ENCODE measurements at places on chromosomes 4 and X.

- no peak for DNase-seq
Observed at GRCh38 chr4:139904406-139904805, 238.8 kb downstream of the MGST2 start.

DNA sequence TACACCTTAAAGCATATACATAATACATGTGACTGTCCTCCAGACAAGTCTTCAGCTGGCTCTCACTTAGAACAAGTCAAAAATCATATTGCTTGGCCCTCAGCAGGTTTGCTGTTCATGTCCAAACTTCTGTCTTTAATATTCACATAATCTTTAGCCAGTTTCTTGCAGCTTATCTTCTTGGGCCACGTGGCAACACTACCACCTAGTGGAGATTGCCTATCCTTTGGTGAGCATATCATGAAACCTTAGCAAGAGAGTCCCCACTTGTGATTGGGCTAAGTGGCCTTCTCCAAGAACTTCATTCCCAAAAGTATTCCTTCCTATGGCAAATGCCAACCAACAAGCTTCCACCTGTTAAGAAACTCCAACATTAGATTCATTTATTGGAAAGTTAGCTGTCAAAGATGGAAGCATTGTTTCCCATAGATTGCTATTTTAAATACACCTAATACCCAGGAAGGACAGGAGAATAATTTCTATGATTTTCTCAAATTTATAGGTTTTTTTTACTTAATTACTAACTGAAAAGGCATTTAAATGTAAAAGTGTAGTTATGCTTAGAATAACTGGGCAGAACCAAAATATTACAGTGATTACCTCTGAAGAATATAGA, 231.9 kb upstream of the INTU start:
- DNase-seq: no peak

DNA sequence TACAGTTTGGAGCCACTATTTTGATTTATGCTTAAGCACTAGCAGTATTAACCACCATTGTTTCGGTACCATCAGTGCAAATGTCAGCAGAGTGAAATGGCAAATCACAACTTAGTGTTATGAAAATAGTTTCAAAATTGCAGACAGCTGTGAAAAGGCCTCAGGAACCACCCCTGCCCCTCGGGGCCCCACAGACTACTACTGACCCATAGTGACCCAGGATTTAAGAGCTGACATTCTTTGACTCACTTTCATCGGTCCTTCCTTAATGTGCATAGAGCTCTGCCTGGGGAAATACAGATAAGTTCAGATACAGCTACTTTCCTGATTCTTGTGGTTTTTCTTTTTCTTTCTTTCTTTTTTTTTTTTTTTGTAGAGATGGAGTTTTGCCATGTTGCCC, 3.3 kb upstream of the BBS7 start:
- no peak for DNase-seq

DNA sequence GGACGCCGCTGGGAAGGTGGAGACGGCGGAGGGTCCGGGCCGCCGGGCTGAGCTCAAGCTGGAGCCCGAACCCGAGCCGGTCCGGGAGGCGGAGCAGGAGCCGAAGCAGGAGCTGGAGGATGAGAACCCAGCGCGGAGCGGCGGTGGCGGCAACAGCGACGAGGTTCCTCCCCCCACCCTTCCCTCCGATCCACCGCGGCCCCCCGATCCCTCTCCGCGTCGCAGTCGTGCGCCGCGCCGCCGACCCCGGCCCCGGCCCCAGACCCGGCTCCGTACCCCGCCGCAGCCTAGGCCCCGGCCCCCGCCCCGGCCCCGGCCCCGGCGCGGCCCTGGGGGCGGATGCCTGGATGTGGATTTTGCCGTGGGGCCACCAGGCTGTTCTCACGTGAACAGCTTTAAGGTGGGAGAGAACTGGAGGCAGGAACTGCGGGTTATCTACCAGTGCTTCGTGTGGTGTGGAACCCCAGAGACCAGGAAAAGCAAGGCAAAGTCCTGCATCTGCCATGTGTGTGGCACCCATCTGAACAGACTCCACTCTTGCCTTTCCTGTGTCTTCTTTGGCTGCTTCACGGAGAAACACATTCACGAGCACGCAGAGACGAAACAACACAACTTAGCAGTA, 483 bp downstream of the USP27X start:
- no peak for DNase-seq

DNA sequence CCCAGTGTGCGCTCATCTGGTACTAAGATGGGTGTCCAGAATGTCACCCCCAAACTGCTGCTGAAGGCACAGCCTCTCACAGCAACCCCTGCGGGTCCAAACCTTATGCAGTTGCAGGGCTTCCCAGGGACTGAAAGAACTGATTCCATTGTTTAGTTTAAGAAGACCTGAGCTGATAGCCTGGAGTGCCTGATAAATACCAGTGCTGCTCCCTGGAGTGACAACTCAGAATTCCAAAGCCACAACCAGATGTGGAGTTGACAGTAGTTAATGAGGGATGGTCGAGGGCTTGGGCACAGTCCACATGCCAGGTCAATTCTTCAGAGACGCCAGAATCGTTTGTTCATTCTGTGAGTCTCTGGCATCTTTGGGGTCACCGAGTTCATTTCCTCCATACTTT, 71.2 kb downstream of the LNX1 start:
- no peak for DNase-seq

GRCh38 chrX:132732236-132732635, 226.2 kb downstream of the HS6ST2 start:
- DNase-seq: no peak

DNA sequence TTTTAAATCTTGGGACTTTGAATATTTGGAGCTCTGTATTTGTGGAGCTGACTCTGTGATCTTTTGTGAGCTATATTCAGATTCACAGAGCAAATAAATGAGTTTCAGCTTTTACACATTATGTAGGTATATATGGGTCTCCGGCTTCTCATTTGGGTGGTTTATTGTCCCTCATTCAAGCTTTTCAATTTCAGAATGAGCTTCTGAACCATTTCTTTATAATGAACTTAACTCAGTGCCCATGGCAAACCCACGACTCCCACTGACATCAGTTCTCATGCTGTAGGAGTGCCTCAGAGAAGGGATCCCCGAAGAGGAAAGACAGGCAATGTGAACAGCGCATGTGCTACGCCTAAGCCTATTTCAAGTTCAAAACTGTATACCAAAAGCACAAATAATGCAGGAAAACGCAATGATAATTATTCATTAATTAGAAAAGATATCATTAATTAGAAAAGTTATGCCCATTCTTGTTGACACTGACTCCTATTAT, 156.6 kb downstream of the DCTD start:
- DNase-seq: no peak

- DNase-seq: no peak
Observed at GRCh38 chrX:9923357-9923756, 43.8 kb upstream of the CLDN34 start.

- DNase-seq: no peak
Observed at GRCh38 chr4:24686866-24687692, 102.7 kb upstream of the DHX15 start.

DNA sequence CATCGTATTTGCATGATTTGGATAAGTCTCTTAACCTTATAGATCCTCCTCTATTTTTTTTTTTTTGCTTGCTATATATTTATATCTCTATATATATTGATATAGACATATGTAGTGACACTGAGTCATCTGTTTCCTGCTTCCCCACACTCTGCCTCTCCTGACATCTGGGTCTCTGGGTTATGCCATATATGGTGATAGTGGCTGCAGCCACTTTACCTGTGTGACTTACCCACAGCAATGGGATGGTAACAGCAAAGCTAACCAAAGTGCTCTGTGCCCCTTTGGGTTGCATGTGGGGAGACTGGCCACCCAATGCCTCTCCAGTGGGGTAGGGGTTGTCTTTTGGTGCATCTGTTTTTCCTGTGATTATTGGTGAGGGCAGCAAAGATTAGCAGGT, 14.5 kb downstream of the CMC4 start:
- DNase-seq: no peak

DNA sequence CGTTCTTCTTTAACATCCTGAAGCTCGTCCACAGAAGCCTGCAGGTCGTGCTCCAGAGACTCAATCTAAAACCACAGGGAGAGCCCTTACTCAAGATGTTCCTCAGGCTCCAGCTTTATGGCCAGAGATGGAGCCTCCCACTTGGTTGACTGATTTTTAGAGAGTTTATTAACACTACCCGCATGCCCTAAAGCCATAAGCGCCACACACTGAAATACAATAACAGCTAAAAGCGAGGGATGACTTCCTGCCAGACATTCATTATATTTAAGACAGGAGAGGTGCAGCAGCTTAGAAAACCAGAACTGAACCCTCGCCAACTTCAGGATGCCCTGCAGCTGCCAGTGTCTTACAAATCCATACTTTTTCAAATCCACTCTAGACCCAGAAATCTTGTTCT, 42.0 kb downstream of the SOD3 start:
- no peak for DNase-seq

DNA sequence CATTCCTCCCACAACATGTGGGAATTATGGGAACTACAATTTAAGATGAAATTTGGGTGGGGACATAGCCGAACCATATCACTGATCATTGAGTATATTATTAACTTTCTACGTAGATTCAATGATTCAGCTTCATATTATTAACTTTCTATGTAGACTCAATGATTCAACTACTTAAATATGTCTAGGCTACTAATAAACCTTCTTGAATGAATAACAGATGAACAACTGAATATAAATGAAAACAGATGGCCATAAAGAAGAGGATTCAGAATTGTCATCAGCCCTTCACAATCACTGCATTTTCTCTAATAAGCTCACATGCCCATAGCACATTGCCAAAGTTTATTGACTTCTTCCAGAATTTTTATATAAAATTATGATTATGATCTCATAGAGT, 57.0 kb downstream of the CEP44 start:
- no peak for DNase-seq

GRCh38 chrX:70219938-70220764, 14.3 kb upstream of the AWAT1 start:
- no peak for DNase-seq

GRCh38 chr4:42280327-42281095, 116.8 kb upstream of the SHISA3 start:
- no peak for DNase-seq

GRCh38 chr4:44186850-44187246, 261.8 kb downstream of the KCTD8 start:
- no peak for DNase-seq

DNA sequence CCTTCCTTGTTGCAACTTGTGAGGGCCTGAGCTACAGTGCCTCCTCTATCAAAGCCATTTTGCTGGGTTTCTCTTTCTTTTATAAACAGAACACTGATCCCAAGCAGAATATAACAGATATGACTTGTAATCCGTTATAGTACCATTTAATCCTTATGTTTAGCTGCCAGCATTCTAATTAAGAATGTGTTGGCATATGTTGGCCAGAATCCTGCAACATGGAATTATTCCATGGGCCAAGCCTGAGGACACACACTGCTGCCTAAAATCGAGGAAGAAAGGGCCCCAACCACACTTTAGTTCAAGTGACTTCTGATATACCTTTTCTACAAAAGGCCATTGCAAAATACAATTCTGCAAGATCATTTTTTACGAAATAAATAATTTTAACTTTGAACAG, 28.0 kb downstream of the PALLD start:
- DNase-seq: no peak

DNA sequence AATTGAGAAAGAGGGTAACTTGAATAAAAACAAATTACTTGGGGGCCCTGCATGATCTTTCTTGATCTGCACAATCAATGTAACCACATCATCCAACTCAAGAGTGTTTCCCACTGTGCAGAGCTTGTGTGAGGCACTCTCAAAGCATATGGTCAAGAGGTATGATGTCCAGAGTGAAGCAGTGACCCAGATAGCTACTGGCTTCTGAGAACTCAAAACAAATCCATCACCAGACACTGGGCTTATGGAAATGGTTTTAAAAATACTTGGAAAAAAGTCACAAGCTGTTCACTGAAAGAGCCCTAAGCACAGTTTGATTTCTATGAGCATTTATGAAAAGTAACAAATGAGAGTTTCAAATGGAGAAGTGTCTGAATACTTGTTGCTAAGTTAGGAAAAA, 361.0 kb downstream of the GRXCR1 start:
- DNase-seq: no peak

DNA sequence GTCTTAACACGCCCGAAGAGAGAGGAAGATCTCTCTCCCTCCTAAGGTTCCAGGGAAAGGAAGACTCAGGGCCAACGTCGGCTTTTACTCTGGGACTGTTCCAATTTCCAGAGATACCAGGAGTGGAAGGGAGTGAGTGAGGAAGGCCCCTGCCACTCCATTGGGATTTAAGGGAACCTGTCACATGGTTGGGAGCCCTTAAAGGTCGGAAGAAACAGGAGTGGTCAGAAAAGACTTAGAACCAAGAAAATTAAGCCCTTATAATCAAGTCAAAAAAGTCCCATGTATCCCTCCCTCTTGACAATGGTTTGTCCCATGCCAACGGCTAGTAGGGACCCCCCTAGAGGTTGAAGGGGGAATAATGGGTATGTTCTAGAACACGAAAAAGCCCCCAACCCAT, at the start of gene TEX13A:
TSS of gene TEX13A (minus strand) at position 59 of the 400 bp plus-strand sequence. CDS start 297 bp downstream, outside the sequence.
- DNase-seq: no peak

Measured in activated CD4-positive, CD25-positive, alpha-beta regulatory T cell treated with anti-CD3 and anti-CD28 coated beads, Interleukin-2, amount 50 U/mL, for 16 hours (primary cell).